ENCODE measurements at places on chromosomes 1 and 21.
A peak's percentile ranks its signal among the peaks of the same experiment; 100 is the strongest.

GRCh38 chr21:42406201-42406621, 2.5 kb downstream of the UBASH3A start:
- peak; percentile 79 for DNase-seq

DNA sequence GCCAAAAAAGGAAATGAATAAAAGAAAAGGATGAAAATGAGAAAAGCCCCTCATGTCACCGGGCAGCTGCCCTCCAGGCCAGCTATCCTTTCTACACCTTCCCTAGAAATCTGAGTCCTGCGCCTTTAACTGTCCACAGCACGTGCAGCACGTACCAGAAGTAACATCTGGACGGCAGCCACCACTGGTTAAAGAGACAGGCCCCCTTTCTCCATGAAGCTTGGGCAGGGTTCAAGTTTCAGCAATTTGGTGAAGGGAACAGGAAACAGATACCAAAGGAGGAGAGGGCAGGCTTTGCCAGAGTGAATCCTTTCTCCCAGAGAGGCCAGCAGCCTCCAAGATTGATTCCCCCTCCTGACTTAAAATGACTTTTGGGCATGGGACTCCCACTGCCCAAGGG, 3.6 kb upstream of the KIAA2013 start:
- DNase-seq: no peak

DNA sequence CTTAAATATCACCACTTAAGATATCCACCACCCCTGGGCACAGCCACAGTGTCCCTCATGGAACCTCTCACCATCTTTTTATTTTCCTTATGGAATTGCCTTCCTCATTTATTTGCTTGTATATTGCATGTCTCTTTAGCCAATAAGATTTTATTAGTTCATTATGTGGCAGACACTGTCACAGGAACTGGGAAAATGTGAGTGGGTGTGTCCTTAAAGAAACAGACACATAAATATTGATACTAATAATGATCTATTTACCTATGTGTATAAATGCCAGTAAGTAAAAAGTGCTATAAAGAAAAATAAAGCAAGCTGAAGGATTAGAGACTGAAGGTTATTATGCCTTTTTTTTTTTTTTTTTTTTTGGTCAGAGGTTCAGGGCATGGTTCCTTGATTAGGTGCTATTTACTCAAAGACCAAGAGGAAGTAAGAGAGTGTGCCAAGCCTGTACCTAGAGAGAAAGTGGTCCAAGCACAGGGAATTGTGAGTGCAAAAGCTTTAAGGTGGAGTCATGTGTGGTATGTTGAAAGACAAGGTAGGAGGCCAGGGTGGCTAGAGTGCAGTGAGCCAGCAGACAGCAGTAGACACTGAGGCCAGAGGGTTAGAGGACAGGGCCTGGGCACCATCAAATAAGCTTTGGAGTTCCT, 589.0 kb downstream of the USP25 start:
- DNase-seq: no peak

GRCh38 chr1:40944326-40944725, 35.2 kb upstream of the CTPS1 start:
- no peak for DNase-seq

GRCh38 chr21:20875742-20876141, 122.5 kb upstream of the NCAM2 start:
- no peak for DNase-seq

GRCh38 chr1:70672442-70672888, 261.4 kb downstream of the CTH start:
- no peak for DNase-seq

DNA sequence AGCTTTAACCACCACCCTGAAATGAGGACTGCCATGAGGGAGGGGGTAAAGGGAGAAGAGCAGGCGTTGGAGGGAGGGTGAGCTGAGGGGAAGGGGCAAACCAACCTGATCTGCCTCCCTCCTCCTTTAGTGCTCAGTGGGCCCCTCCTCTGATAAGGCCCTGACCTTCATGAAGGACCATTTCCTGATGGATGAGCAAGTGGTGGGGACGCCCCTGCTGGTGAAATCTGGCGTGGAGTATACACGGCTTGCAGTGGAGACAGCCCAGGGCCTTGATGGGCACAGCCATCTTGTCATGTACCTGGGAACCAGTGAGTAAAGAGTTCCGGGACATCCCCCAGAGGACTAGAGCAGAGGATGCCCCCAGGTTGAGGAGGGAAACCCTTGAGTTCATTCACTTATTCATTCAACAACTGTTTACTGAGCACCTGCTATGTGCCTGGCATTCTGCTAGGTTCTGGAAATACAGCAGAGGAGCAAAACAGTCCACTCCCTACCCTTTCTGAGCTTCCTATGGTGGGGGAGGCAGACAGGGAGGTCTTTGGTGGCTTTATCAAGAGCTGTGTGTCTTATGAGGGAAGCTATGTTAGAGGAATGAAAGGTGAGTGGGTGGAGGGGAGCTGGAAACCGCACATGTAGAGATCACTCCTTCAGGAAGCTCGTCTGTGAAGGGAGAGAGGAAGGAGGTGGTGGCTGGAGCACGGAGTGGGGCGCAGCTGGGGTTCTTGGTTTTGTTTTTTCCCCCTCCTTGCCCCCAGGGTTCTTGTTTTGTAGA, 19.5 kb downstream of the SEMA4A start:
- no peak for DNase-seq

DNA sequence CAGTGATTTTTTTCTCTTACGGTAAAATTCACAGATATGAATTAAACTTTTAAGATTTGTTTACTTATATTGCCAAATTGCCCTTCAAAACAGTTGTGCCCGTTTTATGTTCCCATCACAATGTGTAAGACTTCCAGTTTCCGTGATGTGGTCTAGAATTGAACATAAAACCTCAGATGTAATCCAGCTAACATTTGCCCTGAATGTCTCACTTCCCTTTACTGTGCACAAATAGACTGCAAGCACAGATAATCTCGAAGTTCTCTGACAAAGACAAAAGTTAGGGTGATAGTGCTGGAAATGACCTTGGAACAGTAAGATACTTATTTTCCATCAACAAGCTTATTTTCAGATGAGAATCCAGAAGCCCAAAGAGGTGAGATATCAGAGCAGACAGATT, 177.5 kb downstream of the ZZZ3 start:
- DNase-seq: no peak

DNA sequence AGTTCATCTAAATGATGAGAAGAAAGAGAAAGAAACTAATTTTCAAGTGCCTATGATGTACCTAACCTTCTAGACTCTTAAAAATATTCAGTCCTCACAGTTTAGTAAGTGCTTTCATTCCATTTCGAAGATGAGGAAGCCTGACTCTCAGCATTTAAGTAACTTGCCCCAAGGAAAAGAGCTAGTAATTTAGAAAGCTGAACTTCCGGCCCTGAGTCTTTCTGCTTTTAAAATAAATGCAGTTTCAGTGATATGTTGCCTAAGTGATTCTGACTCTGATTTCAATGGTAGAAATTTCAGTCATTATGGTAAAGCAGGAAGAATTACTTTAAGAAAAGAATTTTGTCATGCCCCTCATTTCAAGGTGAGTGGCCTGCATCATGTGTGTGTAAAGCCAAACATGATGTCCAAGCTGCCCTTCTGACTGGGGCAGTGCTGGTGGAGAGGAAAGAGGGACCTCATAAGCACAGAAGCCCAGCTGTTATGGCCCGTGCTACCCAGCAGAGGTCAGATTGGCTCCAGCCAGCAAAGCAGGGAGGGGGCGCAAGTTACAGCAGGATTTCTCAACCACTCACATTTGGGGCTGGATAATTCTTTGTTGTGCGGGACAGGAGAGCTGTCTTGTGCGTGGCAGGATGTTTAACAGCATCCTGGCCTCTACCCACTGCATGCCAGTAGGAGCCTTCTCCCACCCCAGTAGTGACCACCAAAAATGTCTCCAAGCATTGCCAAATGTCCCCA, 10.7 kb downstream of the ATP1A4 start:
- no peak for DNase-seq
